ENCODE measurements at places on chromosomes 6 and 20. TPM values are rescaled to one million over a fixed set of nuclear protein-coding genes. Genes with fewer than 3 reads are reported as not detected.

SMIM29 gene
- total RNA-seq, result 17.6 TPM

SS18L1 gene
- 11.1 TPM for total RNA-seq

COL12A1 gene
- 0.29 TPM for total RNA-seq

DNA sequence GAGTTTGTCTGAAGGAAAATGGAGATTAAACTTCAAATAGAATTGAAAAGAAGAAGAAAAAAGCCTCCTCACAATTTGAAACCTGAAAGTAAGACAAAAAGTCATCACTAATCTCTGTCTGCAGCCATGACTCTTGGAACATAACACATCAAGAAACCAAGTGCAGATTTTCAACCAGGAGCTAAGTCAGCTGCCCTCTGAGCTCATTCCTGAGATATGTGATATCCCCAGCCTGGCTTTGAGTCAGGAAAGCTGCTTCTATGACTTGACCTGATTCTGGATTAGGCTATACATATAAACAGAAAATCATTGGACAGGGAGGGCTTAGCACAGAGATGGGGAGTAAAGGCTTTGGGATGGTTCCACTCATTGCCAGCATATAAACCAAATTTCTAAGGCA, 891.4 kb downstream of the TFAP2A start:
- no peaks in the 10 kb centered on the region for H3K36me3 ChIP-seq
- no peak overlapping the region for H3K27ac ChIP-seq
- no peaks in the 10 kb centered on the region for H3K4me1 ChIP-seq
- DNase-seq, result no peak
- H3K27me3 ChIP-seq, result no peaks in the 10 kb centered on the region
- H3K4me3 ChIP-seq, result no peak overlapping the region

CST4 gene
- total RNA-seq, result not detected

DNA sequence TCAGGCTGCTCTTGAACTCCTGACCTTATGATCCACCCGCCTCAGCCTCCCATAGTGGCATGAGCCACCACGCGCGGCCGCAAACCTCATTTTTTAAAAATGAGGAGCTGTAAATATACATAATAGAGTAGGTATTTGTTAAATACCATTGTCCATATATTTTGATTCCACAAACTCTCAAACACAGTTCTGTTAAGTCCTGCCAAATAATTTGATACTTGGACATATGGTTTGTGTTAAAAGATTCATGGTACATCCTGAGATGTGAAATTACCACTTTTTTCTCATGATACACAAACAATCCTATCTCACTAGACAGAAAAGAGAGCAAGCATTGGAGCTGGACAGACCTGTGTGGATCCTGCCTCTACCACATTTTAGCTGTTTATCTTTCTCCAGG, 334.1 kb upstream of the KCNQ5 start:
- no peaks in the 10 kb centered on the region for H3K4me1 ChIP-seq
- H3K4me3 ChIP-seq, result no peak overlapping the region
- H3K36me3 ChIP-seq, result no peaks in the 10 kb centered on the region
- H3K27ac ChIP-seq, result no peak overlapping the region
- H3K27me3 ChIP-seq, result no peaks in the 10 kb centered on the region

- no peaks in the 10 kb centered on the region for H3K36me3 ChIP-seq
- no peak overlapping the region for H3K4me3 ChIP-seq
- H3K27me3 ChIP-seq, result no peaks in the 10 kb centered on the region
- no peaks in the 10 kb centered on the region for H3K4me1 ChIP-seq
- DNase-seq, result no peak
These were observed 57.6 kb downstream of the DAAM2 start for GRCh38 chr6:39849764-39850163.

DNA sequence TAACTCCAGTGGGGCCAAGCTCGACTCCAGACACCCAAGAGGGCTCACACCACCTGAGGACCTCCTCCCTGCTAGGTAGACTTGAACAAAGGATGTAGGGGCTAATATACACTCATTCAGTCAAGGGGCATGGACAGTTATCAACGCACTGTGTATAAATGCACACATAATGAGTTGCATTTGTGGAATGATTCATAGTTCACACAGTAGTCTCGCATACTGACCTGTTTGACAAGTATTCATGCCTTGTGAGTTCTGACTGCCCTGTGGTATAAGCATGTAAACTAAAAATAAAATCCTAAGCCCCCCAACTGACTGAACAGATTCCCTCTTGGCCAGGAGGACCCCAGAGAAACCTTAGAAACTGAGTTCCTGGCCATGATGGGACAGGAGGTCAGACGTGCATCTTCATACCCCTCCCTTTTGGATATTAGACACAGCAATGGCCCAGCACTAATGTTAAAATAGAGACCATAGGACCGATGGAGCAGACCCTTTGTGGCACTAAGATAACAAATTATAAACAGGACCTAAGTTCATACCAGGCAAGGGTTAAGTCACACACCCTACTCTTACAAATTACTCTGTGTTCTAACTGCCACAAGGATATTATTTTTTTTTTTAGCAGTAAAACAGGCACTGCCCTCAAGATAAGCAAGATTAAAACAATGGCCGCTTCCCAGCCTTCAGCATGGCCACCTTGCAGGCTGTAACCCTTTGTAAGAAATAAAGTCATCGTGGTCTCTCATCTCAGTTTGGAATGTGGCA, 124.4 kb downstream of the TTLL2 start:
- H3K36me3 ChIP-seq, result no peaks in the 10 kb centered on the region
- H3K4me1 ChIP-seq, result no peaks in the 10 kb centered on the region
- no peak overlapping the region for H3K4me3 ChIP-seq
- DNase-seq, result no peak
- H3K27me3 ChIP-seq, result no peaks in the 10 kb centered on the region
- H3K27ac ChIP-seq, result no peak overlapping the region

DNA sequence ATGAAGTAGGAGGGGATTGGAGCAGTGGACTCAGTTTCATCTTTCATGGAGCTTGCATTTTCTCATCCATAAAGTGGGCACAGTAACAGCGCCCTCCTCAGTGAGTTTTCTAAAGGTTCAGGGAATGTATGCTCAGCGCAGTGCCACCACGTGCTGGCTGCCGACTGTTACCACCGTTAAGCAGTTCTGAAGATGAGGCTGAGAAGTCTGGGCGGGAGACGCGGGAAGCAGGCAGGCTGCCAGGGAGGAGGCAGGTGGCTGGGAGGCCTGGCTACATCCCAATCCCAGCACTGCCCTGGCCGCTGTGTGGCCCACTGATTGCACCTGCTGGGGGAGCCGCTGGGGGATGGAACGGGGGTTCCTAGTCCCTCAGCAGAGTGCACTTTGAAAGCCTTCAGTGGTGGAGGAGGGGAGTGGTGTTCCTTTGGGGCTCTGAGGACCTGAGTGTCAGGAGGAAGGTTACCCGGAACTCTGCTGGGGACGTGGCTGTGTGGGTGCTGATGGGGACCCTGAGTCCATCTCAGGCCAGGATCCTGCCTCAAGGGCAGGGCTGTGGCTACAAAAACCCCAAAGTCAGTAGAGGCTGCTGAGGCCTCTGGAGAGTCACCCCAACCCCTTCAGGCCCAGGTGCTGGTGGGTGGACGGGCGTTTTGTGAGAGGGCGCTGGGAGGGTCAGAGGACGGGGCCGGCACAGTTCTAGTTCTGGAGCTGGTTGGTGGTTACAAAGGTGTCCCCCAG, 28.0 kb upstream of the PHACTR3 start:
- H3K27ac ChIP-seq, result no peak overlapping the region
- H3K4me1 ChIP-seq, result 0 out of 2 replicates have a peak, but pooled peaks cover 2% of the 10 kb centered on the region
- no peak overlapping the region for H3K4me3 ChIP-seq
- H3K27me3 ChIP-seq, result peaks cover 3% of the 10 kb centered on the region
- H3K36me3 ChIP-seq, result no peaks in the 10 kb centered on the region

DNA sequence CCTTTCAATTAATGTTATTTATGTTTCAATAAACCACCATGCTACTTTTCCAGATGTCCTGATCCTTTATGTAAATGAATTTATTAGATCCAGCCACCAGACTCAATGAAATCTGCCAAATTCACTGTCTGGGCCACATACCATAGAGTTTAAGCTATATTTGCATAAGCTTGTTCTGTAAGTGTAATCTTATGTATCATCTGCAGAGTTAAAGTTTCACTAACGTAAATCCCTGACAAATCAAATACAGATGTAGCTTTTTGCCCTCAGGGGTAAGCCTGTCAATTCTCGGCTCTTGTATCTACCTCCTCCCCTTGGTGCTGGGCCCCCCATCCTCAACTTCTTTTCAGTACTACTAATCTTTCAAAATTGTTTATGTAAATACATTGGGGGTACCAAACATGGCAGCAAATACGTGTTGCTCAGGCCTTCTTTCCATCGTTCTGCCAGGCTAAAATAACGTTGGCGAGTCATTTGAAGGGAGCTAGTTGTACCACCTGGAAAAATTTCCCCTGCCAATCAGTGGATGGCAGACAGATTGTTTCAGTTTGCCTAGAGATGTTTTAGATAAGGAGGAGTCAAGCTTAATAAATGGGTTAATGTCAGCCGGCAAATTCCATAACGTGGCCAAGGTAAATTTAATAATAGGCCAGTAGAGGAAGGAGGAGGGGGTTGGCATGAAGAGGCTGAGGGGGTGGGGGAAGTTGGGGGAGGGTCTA, 79.6 kb downstream of the RPS12 start:
- no peaks in the 10 kb centered on the region for H3K36me3 ChIP-seq
- no peak for DNase-seq
- H3K4me1 ChIP-seq, result no peaks in the 10 kb centered on the region

C20orf141 gene
- not detected for total RNA-seq

DNA sequence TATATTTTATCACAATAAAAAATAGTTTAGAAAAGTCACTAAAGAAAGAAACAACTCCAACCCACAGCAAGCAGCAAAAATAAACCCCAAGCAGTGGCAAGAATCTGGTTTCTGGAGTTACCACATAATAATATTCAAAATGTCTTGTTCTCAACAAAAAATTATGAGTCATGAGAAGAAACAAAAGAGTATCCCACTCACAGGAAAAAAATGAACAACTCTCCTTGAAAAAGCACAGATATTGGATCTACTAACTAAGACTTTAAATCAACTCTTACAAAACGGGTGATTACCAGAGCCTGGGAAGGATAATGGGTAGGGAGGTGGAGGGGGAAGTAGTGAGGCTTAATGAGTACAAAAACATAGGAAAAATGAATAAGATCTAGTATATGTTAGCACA, 425.6 kb downstream of the PLCB1 start:
- DNase-seq, result no peak
- H3K4me1 ChIP-seq, result no peaks in the 10 kb centered on the region
- no peak overlapping the region for H3K4me3 ChIP-seq

SNAI1 gene
- total RNA-seq, result 0.43 TPM

DNA sequence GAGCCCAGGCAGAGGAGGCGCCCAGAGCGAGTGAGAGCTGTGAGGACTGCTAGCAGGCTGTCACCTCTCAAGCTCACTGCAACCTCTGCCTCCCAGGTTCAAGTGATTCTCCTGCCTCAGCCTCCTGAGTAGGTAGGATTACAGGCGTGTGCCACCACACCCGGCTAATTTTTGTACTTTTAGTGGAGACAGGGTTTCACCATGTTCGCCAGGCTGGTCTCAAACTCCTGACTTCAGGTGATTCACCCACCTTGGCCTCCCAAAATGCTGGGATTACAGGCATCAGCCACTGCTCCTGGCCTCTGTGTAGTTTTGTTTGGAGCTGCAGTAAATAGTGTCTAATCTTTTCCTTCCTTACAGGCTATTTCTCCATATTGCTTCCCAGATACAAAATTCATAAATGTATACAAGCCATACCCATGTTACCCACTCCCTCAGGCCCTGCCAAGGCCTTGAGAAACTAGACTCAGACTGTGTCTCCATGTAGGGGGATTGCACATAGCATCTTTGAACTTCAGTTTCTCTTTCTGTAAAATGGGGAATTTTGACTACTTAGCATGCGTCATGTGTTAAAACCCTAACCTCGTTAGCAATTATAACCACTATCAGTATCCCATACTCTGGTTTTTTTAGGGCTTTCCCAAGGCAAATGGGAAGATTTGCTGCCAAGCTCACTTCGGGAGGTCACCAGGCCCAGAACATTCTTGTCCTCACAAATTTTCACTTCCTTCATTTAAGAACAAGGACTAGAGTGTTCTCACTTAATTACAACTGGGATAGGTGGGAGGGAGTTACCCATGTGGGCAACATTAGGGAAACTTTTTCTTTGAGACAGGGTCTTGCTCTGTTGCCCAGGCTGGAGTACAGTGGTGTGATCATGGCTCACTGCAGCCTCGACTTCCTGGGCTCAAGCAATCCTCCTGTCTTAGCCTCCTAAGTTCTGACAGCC, 67.3 kb upstream of the DDR1 start:
- H3K27me3 ChIP-seq, result no peaks in the 10 kb centered on the region
- H3K4me1 ChIP-seq, result peaks cover 32% of the 10 kb centered on the region
- H3K36me3 ChIP-seq, result no peaks in the 10 kb centered on the region
- peak; percentile 84 for DNase-seq

DNA sequence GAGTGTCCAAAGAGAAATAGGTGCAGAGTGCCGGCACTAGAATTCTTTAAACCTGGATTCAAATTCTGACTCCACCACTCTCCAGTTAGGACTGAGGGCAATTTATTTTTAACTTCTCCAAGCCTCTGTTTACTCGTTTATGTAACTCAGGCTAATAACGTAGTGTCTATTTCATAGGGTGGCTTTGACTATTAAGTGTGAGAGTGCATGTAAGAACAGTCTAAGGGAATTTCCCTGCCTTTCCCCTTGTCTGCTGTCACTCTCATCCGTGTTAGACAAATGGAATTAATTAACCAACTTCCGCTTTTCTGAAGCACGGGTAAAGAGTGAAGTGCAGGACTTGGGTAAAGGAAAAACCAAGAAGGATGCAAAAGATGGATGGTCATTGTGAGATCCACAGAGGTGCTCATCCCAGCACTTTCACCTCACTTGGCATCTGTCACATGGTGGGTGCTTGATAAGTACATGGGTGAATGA, 4.1 kb upstream of the ZKSCAN8 start:
- H3K27me3 ChIP-seq, result no peaks in the 10 kb centered on the region
- peak overlapping the region; percentile 92 for H3K27ac ChIP-seq
- H3K4me3 ChIP-seq, result peak overlapping the region; percentile 88

SIRPB1 gene
- total RNA-seq, result 20.1 TPM

DNA sequence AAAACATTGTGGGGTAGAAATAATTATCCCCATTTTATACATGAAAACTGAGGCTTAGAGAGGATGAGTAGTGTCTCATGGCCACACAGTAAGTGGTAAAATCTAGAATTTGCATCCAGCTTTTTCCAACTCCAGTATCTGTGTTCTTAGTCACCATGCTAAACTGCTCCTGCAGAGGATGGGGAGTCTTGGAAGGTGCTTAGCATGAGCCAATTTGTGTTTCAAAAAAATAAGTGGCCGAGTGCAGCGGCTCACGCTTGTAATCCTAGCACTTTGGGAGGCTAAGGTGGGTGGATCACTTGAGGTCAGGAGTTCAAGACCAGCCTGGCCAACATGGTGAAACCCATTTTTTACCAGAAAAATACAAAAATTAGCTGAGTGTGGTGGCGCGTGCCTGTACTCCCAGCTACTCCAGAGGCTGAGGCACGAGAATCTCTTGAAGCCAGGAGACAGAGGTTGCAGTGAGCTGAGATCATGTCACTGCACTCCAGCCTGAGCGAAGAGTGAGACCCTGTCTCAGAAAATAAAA, 2.4 kb downstream of the C6orf89 start:
- DNase-seq, result no peak
- no peaks in the 10 kb centered on the region for H3K36me3 ChIP-seq
- H3K4me3 ChIP-seq, result no peak overlapping the region
- no peak overlapping the region for H3K27ac ChIP-seq

DNA sequence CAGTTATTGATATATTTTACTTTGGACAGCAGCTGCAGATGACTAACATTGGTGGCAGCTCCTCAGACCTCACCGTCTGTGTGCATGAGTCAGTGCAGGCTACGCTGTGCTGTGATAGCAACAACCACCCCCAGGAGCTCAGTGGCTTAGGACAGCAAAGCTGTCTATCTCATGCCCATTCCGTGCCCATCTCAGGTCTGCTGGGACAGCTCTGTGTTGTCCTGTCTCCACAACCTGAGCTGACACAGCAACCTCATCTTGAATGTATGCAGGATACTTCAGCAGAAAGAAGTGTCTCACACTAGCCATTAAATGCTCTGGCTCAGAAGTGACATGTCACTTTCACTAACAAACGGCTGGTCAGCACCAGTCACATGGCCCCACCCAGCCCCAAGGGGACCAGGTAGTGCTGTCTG, 47.7 kb downstream of the BANF2 start:
- no peaks in the 10 kb centered on the region for H3K27me3 ChIP-seq
- H3K4me3 ChIP-seq, result no peak overlapping the region
- no peaks in the 10 kb centered on the region for H3K36me3 ChIP-seq

All from GM12878 (cell line).